ENCODE measurements at places on chromosomes 11 and 22.
A peak's percentile ranks its signal among the peaks of the same experiment; 100 is the strongest.

- DNase-seq: no peak
These were observed 96.5 kb upstream of the NCAM1 start for GRCh38 chr11:112864672-112865071.

DNA sequence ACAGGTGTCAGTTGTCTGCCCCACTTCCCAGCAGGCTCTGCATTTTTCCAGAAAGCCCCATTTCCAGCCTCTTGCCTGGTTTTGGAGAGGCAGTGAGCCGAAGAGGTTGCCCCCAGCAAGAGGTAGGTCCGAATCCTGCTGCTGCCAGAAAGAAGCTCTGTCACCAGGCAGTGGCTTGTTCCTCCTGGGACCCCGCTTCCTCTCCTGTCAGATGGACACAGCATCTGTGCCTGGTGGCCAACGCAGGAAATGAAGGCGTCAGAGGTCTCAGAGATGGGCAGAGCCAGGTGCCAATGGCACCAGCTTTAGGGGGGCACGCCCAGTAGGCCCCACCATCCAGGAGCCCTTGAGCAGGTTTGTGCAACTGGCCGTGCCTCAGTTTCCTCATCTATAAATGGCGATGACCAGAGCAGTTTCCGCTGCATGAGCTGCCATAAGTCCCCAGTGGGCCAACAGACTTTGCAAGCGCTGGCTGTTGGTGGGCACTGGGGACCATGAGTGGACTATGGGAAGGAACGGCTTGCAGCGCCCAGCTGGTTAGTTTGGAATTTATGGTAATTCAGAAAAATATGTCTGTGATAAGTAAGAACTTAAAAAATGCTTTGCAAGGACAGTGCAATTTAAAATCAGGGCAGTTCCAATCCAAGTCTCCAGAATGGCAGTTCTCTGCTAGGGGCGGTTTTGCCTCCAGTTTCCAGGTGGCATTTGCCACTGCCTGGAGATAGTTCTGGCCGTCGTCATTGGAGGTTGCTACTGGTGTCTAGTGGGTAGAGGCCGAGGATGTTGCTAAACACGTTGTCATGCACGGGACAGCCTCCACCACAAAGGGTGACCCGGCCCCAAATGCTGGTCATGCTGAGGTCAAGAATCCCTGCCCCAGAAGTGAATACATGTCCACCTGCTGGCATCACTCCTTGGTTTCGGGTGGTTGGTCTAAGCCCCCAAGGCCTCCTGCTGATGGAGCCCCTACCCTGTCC lies 2.3 kb upstream of the OSBPL5 start:
- no peak for DNase-seq

DNA sequence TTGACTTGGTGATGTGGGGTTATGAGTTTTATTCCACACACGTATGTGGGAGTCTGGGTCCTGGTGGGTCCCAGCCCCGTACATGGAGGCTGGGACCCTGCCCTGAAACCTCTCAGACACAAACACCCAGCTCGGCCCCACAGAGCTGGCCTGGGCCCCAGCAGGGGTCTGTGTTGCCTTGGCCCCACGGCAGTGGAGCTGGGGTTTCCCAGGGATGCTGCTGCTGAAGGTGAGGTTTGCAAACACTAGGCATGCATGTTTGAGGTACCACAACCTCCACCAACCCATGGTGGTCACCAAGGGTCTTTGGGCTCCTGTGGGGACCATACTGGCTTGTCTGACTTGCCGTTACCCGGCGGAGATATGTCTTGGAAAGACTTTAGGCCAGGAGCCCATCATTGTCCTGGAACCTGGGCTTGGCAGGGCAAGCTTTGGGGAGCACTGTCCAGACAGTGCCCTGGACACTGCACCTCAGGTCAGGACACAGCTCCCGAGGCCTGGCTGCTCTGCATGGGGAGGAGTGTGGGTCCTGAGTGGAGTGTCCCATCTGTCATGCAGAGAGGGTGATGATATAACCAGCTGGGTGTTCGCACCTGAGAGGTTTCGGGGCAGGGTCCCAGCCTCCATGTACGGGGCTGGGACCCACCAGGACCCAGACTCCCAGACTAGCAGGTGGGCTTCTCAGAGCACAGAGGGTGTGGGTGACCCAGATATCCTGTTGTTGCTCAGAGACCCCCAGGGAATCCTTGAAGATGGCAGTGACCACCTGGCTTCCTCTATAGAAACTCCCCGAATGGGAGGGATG lies 63.3 kb downstream of the KCNQ1 start:
- DNase-seq: no peak

GRCh38 chr11:12213883-12214282 lies 103.5 kb downstream of the MICAL2 start:
- DNase-seq: peak; percentile 47

DNA sequence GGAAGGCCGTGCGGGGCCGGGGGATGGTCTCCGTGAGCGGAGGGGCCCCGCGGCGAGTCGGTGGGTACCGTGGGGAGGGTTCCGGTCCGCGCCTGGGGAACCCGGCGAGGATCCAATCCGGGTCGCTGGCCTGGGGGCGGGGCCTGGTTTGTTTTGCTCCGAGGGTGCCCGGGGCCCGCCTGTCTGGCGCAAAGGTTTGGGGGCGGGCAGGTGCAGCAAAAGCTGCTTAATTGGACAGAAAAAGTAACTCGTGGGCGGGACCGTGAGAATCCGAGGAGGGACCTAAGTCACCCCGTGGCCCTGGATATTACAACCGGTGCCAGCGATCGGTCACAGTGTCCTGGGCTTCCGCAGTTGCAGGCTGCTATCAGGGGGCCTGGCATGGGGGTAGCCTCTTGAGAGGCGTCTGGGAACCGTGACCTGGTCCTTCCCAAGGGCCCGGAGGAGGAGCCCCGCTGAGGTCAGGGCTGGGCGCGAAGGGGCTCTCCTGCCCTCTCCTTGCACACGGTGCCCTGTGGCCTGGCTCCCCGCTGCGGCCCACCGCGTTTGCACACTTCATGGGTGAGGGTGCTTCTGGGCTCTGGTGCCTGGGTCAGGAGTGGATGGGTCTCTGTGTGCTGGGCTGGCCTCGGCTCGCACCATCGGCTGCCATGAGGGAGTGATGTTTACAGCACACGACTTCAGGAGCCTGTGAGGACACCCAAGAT lies 1.4 kb downstream of the PNPLA2 start:
- DNase-seq: peak; percentile 84

DNA sequence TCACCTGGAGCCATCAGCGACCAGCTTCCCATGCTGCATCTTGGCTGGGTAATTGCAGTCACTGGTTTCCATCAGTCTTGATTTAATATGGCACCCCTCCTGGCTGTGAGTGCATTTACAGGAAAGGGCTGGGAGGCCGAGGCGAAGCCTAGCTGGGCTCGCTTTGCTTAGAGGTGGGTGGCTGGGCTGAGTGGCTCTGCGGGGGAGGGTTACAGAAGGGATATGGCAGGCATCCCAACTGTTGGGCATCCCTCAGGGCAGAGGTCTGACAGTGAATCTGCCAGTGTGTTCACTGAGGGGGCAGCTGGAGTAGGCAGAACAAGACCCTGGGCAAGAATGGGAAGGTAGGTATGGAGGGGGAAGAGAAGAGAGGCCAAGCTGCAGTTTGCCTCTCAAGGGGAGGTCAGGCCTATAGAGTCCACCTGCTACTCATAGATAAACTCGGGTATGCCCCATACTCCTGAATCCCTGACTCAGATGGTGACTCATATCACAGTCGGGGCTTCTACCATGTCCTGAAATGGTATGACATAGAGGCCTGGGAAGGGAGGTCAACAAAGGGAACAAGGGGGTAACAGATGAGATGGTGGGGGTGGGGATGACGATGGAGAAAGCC lies 77.5 kb upstream of the PHOX2A start:
- DNase-seq: no peak

Data from Caki2 (cell line).